ENCODE measurements at places on chromosomes 13 and 19.
A peak's percentile ranks its signal among the peaks of the same experiment; 100 is the strongest.

DNA sequence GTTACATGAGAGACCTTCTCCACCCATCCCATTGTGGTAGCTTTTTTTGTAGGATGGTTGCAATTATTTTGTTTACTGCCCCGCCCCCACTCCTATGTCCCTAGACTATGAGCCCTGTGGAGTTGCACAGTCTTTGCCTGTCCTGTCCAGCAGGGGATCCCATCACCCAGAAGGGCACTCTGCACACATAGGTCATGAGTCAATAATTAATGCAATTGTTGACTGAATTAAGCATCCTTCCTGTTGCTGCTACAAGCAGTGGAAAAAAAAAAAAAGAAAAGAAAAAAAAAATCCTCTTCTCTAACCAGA lies 14.2 kb downstream of the C19orf81 start:
- no peak for DNase-seq

GRCh38 chr19:51434456-51434855 lies 17.0 kb upstream of the SIGLEC10 start:
- DNase-seq: no peak

- no peak for DNase-seq
Observed at GRCh38 chr19:53432088-53432661, 391 bp downstream of the ZNF761 start.

- no peak for DNase-seq
Observed at GRCh38 chr19:43682824-43683661, 13.1 kb upstream of the PLAUR start.

DNA sequence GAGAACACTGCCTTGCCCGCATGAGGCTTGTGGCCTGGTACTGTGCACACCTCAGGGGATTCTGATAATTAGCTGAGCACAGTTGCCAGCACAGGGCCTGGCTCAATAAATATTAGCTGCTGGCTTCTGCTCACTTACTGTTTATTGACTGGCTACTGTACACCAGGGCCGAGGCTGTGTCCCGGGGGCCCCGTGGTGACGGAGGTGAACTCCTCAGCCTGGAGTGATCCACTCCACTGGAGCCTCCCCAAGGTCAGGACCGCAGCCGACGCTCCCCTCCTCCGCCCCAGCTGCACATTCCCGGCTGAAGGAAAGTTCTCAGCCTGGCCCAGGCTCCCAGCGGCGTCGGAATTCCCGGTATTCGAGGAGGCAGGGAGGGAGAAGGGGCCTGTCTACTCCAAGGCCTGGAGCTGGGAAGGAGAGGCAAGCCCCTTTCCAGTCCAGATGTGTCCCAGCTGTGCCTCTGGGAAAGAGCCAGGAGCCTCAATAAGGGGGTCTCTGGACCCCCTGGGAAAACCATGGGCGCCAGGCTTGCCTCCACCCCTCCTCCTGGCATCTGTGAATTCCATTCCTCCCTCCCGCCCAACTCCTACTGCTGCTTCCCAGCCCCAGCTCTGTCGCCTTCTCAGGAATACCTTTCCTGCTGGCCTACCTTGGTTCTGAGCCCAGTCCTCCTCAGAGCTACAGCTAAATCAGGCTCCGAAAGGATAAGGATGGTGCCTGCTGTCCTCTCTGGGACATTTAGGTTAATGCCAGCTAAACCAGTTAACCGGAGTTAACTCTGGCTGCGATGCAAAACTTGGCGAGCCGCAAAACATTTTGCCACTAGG lies 7.3 kb downstream of the RPS16 start:
- DNase-seq: no peak

- no peak for DNase-seq
Observed at GRCh38 chr13:65943024-65943423, 1287.1 kb downstream of the PCDH9 start.

- DNase-seq: no peak
Observed at GRCh38 chr19:39253374-39254149, 4.9 kb upstream of the IFNL4 start.

GRCh38 chr19:1252221-1252820 lies 3.9 kb downstream of the MIDN start:
- no peak for DNase-seq

DNA sequence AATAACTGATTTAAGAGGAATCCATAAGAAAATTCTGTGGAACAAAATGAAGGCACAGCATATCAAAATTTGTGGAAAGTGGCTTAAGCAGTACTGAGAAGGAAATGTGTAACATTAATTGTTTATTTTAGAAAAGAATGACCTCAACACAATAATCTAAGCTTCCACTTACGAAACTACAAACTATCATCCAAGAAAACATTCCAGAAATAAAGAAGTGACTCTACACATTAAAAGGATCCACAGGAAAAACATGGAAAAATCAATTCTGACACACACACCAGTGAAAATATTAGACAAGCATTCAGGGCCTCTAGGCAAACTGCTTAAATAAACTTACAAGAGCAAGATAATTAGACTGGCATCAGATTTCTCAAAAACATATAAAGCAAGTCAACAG lies 14.0 kb downstream of the EXOSC8 start:
- DNase-seq: no peak

GRCh38 chr13:101258509-101258908 lies 157.8 kb downstream of the NALCN start:
- no peak for DNase-seq

GRCh38 chr19:46821512-46822409 lies 28.9 kb downstream of the AP2S1 start:
- DNase-seq: peak; percentile 44

DNA sequence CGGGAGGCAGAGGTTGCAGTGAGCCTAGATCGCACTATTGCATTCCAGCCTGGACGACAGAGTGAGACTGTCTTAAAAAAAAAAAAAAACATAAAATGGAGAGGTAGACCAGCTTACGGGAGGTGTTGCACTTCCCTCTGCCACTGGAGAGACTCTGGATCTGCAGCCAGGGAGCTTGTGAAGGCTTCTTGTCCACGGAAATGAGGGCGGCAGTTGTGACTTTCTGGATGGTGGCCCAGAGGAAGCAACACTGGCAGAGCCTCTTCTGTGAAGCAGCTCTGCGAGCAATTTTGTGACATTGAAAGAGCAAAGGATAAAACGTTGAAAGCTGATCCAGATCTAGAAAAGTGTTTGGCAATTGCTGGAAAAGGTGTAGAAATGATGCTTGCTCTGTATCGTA lies 10.4 kb downstream of the SPINT2 start:
- DNase-seq: no peak

- no peak for DNase-seq
Observed at GRCh38 chr13:25501231-25501630, 129.5 kb downstream of the ATP8A2 start.

DNA sequence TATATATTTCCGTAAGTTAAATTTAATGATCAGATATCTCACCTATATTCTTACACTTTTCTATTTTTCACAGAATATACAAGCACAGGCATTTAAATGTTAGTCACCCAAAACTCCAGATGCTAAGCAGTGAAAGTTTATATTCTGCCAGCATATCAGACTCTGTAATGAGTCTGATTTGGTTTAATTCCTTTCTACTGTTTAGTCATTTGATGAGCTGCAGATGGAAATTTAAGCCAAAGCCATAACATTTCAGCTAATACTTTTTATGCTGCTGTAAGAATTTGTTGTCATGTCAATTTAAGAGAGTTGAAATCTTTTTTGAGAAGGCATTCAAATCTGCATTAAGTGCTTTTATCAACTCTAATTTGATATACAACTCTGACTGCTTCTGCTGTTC lies 8.0 kb downstream of the FRY start:
- no peak for DNase-seq

DNA sequence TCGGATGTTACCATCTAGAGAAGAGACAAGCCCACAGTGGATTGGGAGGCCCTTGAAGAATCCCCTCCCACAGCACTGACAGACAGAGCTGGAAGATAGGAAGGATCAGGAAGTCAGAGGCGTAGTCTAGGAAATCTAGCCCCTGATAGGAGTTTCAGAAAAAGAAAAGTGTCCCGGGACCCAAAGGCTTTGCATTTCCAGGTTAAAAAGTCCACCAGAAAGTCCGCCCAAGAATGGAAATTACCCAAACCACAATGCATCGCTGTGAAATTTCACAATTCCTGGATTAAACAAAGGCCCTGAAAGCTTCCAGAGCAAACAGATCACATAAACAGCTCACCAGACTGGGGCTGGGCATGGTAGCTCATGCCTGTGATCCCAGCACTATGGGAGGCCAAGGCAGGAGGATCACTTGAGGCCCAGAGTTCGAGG lies 146.9 kb downstream of the KDM4B start:
- no peak for DNase-seq

- no peak for DNase-seq
Observed at GRCh38 chr19:19600793-19601330, 17.6 kb downstream of the PBX4 start.

- no peak for DNase-seq
Observed at GRCh38 chr13:80555796-80556678, 215.1 kb upstream of the SPRY2 start.

- DNase-seq: no peak
Observed at GRCh38 chr13:32823597-32823996, 192.6 kb upstream of the KL start.

DNA sequence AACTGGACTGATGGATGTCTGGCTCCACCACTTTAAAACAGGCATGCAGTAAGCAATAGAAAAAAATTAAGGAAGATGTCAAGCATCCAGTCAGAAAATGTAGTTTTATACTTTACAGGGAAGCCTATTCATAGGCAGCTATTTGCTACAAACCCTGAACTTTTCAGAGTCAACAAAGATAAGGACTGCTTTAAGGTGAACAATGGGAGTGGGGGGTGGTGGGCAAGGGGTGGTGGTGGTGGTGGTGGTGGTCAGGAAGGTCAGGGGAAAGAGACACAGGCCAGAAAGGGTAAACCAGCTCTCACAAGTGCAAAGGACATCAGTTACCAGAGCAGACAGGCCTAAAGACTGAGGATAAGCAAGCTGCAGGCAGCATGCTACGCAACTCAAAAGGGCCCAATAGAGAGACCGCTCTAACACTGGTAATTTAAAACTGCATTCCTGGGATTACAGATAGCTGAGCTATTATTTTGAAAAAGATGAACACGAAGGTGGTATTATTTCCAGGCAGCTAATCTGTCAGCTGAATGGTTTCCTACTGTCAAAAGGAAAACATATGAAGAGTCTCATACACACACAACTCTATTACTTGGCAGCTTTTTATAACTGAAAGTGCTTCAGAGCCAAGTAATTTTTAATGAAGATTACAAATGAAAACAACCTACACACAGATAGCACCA lies 14.8 kb downstream of the BRD4 start:
- no peak for DNase-seq

GRCh38 chr13:98873377-98874028 lies 104.4 kb downstream of the DOCK9 start:
- no peak for DNase-seq

- DNase-seq: no peak
Observed at GRCh38 chr19:21699197-21699596, 68.2 kb downstream of the ZNF100 start.

- no peak for DNase-seq
Observed at GRCh38 chr19:2627319-2627829, 75.1 kb downstream of the GNG7 start.

GRCh38 chr19:18435178-18435841 lies 2.6 kb downstream of the ISYNA1 start:
- no peak for DNase-seq

DNA sequence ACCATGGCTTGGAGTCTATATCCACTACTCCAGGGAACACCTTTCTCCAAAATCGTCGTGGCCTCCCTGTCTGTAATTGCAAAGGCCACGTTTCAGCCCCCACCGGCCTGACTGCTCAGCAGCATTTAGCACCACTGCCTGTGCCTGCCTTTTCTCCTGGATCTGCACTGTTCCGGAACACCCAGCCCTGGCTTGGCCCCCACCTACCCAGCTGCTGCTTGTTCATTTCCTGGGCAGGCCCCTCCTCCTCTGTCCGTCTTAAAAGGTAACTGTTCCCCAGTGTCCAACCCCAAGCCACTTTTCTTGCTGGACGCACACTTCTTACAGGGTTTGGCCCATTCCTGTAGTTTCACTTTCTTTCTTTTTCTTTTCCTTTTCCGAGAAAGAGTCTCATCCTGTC lies 8.5 kb upstream of the SYT5 start:
- no peak for DNase-seq

Measured in stimulated activated CD4-positive, alpha-beta T cell treated with anti-CD3 and anti-CD28 coated beads, Interleukin-1b, Interleukin-23, amount 100 ng/mL, for 24 hours (primary cell).